ENCODE measurements at places on chromosomes 1 and 21.

DNA sequence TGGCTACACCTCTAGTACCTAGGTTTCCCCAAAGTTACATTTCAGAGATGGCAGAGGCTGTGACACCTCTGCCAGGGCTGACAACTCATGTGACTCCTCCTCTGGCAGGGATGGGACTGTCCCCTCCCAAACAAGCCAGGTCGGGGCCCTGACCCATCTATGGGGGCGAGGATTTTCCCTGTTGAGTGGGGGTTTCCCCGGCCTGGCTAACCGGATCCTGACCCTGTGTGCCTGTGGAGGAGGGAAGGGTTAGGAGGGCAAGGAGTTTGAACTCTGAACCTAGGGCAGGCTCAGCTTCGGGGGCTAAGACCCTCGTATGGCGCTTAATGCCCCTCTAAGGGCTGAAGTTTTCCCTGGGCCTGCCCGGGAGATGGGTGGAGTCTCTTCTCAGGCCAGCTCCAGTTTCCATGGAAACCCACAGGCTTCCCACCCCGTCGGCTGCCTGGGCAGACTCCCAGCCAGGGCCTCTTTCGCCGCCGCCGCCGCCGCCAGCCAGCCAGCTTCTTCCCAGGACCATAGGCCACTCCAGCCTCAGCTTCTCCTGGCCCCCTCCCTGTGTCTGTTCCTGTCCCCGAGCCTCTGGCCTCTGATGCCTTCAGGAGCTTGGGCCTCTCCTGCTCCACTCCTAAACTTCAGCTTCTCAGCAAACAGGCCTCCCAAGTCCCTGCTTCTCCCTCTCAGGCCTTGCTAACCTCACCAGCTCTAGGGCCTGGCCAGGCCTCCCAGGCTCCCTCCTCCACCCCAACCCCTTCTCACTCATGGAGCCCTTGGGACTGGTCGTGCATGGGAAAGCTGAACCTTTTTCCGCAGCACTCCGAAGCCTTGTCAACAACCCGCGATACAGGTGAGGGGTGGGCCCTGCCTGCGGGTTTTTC lies at the start of gene BTBD19:
Gene BTBD19, plus strand, starts transcription at position 461 of the 875 bp plus-strand sequence. Its CDS starts 298 bp downstream, at position 759.
- peak; percentile 50 for DNase-seq

GRCh38 chr1:239993366-239993765 lies 98.3 kb upstream of the FMN2 start:
- DNase-seq: no peak

- no peak for DNase-seq
These were observed 153.8 kb downstream of the ACTL8 start for GRCh38 chr1:17908945-17909344.

GRCh38 chr21:33069994-33070743 lies at the start of gene OLIG1:
Gene OLIG1 (plus strand): TSS chr21:33070141. CDS start chr21:33070247, 106 bp downstream.
- DNase-seq: no peak

- no peak for DNase-seq
These were observed 57.4 kb upstream of the CXADR start for GRCh38 chr21:17455451-17455850.

- DNase-seq: peak; percentile 48
These were observed 96.7 kb upstream of the TRABD2B start for GRCh38 chr1:48093696-48094528.

DNA sequence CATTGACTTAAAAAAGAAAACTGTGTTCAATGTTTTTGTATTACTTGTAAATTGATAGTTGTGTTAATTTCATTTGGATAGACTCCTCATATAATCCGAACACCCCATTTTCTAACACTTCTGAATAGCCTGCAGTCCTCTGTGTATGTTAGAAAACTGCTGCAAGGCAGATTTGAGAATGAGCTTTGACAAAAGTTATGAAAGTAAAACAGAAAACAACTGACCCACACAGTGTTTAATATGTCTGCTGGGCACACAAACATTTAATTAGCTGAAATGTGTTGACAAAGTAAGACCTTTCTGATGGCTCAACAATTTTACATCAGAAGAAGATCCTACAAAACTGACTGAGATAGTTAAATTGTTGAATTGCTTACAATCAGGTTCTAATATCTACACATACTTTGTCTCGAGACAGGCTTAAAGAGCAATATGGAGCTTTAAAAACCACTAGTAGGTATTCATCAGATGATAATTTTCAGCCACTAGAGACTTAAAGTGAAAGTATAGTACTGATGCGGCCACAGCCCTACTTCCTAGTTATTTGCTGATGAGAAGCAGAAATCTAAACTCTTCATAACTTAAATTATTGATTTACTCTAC lies 40.0 kb upstream of the PRMT6 start:
- no peak for DNase-seq

DNA sequence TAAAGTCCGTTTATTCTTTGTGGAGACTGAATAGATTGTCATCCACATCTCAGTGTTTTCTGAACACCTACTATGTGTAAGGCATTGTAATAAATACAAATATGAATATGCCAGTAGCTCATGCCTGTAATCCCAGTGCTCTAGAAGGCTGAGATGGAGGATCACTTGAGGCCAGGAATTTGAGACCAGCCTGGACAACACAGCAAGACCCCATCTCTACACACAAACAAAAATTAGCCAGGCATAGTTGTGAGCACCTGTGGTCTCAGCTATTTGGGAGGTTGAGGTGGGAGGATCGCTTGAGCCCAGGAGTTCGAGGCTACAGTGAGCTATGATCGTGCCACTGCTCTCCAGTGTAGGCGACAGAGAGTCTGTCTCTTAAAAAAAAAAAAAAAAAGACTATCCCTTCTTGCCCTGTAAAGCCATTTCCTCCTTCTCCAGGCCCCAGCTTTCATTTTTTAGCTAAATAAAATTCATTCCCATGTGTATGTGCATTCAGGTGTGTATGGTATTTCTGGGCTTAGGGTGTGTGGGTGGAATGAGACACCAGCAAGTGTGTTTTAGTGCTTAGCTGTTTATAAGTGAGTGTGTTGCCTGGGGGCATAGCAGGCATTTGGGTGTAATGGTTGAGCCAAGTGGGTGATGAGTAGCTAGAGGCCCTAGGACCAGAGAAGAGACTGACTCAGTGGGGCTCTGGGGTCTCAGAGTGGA lies 7.8 kb downstream of the CELSR2 start:
- no peak for DNase-seq

- no peak for DNase-seq
These were observed 63.6 kb upstream of the ZC3H12A start for GRCh38 chr1:37410815-37411214.

DNA sequence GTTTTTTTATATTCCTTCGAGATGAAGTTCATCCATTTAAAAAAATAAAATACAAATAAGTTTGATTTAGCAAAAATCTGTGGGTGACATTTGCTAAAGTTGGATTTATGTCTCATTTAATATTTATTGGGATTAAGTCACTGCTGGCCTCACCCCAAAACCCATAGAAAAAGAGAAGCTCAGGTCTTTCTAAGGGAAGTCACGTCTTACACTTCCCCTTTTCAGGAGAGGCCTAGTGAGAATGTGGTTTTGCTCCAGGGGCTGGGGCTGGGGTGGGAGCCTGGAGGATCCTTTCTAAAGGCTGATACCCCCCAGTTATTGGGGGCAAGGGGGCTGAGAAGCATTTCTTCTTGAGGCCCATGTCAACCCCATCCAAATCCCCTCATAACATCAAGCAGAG lies 300.3 kb downstream of the DSCAM start:
- no peak for DNase-seq

GRCh38 chr1:225435957-225436392 lies 8.1 kb upstream of the LBR start:
- DNase-seq: no peak

GRCh38 chr1:8699679-8700078 lies 117.8 kb downstream of the RERE start:
- no peak for DNase-seq

GRCh38 chr1:40627987-40628902 lies 37.2 kb downstream of the RIMS3 start:
- no peak for DNase-seq

DNA sequence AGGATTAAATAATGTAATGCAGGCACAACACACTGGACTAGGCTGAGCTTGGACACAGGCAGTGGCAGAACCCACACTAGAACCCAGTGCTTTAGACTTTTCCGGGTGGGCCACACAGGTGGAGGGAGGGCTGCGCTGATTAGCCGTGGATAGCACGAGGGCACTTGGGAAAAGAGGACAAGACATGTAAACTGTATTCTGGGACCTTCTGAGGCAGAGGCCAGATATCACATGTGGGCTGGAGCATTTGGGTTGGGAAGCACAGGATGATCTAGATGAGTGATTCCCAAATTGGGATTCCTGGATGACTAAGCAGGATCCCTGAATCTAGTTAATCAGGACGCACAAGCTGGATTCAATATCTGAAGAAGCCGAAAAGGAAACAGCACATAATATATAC lies 20.3 kb upstream of the A3GALT2 start:
- no peak for DNase-seq

DNA sequence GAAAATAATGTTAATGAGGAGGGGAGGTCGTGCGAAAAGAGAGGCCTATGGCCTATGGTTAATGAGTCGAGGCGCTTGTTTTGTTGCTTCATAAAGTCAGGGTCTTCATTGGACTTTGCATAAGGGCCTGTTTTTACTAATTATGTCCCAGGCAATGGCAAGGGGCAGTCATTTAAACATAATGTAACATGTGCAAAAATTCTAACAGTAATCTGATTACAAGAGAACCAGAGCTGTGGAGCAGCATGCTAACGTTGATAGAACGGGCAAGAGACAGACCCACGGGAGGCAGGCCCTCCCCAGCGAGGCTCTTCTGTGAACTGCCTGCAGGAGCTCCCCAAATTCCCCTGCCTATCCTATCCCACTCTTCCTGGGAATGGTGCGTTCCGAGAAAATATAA lies 22.6 kb upstream of the CAMK1G start:
- no peak for DNase-seq

- no peak for DNase-seq
These were observed 1.6 kb downstream of the ITLN2 start for GRCh38 chr1:160953030-160953429.

DNA sequence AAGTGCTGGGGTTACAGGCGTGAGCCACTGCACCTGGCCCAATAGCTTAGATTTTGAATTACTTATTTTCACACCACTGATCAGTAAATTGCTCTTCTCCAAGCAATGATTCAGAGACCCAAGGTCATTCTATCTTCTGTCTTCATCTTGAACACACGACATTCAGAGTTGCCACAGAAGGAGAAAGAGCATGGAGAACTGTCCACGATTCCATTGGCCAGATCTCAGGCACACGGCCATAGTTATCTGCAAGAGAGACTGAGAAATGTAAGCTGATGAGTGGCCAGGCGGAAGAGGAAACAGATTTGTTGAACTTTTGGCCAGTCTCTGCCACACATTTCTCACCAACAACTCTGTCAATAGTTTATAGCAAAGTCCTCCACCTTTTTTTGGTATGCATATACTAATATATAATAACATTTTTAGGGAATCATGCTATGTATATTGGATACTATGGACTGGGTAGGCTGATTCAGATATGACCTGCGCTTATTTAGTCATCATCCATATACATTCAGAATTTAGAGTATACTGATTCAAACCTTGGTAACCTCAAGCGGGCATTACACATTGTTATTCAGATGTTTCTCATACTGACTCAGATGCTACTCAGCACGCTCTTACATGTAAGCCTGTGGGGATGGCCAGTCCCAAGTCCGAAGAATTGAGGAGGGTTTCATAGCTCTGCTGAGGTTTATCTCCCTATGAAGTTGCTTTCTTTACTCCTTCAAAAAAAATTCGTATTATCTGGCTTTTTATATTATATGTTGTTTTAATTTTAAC lies 25.5 kb upstream of the CAP1 start:
- DNase-seq: no peak

DNA sequence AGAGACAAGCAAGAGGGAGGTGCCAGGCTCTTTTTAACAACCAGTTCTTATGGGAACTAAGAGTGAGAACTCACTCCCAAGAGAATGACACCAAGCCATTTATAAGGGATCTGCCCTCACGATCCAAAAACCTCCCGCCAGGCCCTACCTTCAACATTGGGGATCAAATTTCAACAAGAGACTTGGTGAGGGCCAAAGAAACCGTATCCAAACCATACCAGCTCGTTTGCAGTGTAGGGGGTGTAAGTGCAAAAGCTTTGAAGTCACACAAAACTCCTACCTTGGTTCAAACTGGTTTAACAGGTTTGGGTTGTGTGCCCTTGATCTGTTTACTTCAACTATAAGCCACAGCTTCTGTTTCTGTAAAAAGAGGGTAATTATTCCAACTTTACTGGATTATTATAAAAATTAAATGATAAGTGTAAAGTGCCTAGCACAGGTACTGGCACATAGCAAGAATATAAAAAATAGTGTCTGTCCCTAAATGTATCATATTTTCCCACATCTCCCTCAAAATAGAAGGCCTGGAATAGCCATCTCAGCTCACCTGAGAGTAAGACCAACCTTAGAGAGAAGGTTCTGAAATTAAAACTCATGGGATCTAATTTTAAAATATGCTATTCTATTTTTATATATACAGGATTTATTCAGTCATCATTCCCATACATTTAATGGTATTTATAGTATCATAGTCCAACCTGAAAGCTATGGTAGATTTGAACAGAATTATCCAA lies 7.0 kb upstream of the USP25 start:
- no peak for DNase-seq

DNA sequence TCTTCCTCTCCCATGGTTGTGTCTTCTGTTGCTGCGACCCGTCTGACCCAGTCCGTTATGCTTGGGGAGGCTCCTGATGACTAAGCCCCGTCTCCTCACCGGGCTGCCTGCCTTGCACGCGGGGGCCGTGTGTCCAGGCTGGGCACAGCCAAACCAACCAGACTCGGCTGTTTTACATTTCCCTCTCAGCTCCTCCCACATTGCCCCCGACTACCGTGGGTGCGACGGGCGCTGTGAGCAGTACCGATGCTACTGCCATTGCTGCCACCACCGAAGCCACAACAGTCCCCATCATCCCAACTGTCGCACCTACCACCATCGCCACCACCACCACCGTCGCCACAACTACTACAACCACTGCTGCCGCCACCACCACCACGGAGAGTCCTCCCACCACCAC lies 46.0 kb upstream of the CNTN2 start:
- no peak for DNase-seq

DNA sequence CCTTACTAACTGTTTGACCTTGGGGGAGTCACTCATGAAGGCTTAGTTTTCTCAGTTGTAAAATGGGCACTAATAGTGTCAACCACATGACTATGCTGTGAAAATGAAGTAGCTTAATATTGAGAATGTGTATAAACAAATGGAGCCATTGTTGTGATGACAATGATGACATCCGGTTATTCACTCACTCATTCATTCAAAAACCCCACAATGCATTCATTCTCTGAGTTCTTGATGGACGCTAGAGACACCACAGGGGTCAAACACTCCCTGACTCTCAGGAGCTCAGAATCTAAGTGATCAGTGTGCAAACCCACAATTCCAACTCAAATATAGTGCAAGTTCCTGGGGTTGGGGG lies 138.9 kb downstream of the FOXD2 start:
- no peak for DNase-seq

GRCh38 chr21:23455676-23456075 lies 2151.6 kb downstream of the MRPL39 start:
- DNase-seq: no peak

DNA sequence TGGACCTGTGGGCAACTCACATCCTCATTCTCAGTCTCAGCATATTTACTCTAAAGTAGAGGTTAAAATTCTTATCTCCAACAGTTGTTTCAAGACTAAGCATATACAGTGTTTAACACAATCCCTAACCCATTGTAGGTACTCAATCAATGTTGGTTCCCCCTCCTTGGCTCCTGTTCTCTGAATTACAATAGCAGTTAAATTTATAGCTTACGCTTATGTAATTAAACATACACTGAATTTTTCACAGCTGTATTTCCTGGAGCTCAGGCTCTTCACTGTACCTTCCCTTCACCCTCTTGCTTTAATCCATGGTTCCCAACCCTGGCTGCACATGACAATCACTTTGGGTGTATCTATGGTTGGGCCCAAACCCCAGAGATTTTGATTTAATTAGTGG lies 89.4 kb downstream of the LPAR3 start:
- no peak for DNase-seq
